ENCODE measurements at places on chromosomes 12 and 14.

DNA sequence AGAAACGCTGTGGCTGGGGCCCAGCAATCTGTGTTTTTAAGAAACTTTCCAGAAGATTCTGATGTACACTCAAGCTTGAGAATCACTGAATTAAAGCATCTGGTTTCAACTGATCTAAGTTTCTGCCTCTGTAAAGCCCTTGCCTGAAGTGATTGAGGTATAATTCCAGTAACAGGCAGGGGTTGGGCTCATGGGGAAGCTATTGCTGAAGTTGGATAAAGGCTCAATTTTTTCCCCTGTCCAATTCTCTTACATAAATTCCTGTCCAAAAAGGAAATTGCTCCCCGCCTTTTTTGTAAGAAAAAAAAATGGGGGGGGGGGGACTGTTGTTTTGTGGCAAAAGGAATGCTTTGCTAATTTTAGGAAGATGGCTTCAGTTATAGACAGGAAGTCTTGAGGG is 337.4 kb downstream of the NUAK1 start:
- DNase-seq: no peak

DNA sequence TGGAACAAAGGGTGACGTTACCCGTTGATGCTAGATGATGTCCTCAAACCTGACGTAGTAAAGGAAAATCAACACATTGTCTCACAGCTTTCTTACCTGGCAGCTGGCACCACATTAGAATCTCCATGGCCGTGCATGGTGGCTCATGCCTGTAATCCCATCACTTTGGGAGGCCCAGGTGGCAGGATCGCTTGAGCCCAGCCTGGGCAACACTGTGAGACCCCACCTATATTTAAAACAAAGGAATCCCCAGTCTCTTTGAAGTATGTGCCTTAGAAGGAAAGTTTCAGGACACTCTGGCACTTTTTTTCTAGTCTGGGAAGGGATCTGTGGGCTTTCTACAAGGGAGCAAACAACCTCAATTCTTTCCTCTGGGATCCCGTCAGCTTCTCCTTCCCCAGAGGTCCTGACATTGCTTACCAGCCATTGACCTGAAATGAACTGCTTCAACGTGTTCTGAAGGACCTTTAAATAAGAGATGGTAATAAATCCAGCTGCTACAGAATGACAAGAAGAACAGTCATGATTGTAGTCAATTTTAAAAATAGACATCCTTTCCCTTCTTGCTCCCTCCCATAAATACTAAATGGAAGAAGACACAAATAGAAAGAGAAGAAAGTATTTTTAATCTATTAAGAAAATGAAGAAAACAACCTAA is 33.7 kb upstream of the TTC7B start:
- no peak for DNase-seq

- peak; percentile 90 for DNase-seq
These were observed 240.5 kb upstream of the DAAM1 start for GRCh38 chr14:58947814-58948445.

DNA sequence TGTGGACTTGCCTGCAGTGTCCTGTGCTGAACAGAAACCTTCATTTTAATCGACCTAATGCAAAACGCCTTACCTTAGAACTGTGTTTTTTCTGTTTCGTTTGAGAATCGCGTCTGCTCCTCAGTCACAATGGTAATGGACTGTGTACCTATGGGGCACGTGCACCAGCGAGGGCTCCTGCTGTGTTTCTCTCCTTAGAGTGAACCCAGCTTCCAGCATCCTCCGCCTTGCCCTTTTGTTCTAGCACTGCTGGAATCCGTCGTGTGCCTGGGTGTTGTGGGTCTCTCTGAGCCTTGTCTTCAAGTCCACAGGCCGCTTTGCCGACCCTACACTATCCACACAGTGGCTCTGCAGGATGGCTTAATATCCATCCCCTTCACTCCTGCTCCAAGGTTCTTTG is 3.6 kb downstream of the AMN start:
- no peak for DNase-seq

DNA sequence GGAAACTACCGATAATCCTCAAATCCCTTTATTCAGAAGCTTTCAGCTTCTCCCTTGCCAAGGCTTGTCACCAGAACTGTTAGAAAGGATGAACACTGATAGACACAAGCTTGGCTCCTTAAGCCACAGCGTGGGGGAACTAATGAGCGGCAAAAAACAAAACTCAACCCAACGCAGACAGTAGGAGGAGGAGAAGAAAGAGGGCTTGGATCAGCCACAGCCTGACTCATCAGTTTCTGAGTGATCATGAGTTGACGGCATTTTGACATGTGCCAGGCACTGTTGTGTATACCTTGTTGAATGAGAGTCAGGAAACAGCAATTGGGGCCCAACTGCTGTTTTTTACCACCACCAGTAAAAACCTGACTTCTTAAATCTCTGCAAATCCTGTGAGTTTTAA is 23.7 kb downstream of the PLXNC1 start:
- no peak for DNase-seq

DNA sequence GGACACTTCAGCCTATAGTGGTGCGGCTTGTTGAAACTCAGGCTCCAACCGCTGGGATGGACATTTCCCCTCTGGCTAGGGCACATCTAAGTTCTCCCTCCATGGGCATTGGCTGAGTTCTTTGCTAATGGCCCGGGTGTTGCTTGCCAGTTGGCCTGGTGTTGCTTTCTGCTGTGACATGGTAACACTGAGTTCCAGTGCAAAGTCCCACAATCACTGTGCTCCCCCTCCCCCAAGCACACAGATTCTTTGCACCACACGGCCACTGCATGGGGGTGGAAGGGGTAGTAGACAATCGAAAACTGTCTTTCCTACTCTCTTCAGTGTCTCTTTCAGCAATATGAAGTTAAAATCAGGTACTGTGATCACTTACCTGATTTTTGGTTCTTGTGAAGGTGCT is 308.2 kb downstream of the FUT8 start:
- DNase-seq: no peak

DNA sequence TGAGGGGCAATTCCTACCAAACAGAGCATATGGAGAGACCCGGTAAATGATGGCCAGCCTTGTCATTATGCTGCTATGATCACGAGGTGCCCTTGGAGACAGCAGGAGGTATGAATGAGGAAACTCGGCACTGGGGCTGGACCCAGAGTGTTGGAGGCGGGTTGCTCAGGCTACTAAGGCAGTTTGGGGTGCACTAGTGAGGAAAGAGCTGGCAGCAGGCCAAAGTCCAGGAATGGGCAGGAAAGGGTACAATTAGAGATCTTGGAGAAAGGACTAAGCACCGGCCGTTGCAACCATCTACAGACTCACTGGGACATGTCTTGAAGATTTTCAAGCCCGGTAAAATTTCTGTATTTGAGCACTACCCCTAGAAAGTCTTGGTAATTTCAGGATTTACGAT is 54.3 kb downstream of the CD9 start:
- DNase-seq: no peak

DNA sequence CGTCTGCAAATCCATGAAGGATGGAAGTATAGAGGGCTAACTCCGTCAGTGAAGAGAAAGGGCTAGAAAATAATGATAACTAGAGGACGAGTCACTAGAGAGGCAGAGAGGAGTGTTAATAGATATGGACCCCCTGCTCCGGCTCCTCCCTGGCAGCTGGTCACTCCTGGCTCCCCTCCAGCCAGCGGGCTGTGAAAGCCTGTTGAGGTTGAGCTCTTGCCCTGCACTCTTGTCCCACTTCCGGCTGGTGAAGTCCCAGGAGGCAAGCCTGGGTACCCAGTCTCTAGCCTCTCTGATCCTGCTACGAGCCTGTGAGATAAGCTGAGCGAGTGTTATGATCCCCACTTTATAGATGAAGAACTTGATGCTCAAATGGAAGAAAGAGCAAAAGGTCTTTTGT is 90.3 kb downstream of the RFX4 start:
- no peak for DNase-seq

GRCh38 chr12:42502682-42503081 is 86.9 kb downstream of the PRICKLE1 start:
- DNase-seq: no peak

DNA sequence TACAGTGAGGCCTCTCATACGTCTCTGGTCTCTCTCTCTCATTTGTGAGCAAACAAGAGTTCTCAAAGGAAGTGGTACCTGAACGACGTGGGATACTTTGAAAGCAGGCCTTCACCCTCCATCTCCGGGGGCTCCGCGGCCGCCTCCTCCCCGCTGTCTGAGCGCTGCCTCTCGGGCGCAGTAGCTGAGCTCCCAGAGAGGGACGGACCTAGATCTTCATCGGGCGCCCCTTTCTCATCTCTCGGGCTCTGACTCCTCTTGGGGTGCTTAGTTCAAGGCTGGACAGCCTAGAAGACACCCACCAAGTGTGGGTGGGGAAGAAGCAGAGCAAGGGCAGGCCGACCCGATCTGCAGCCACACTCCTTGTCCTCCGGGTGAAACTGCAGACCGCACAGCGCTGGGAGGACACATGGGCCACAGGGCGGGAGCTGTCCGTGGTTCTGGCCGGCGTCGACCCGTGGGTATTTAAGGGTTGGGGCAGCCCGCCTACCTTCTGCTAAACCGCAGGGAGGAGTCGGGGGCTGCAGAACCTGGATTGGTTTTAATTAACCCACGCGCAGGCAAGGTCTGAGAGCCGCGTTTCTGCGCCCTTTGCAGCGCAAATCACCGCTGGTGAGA is 92.7 kb downstream of the PAH start:
- DNase-seq: peak; percentile 54
